BJ (cell line): ENCODE measurements at places on chromosomes 3 and 15.

GRCh38 chr3:149114458-149114857 is 15.0 kb upstream of the HPS3 start:
- no peak for DNase-seq

- DNase-seq: no peak
Measured at GRCh38 chr3:78741066-78741645, 1026.6 kb downstream of the ROBO1 start.

DNA sequence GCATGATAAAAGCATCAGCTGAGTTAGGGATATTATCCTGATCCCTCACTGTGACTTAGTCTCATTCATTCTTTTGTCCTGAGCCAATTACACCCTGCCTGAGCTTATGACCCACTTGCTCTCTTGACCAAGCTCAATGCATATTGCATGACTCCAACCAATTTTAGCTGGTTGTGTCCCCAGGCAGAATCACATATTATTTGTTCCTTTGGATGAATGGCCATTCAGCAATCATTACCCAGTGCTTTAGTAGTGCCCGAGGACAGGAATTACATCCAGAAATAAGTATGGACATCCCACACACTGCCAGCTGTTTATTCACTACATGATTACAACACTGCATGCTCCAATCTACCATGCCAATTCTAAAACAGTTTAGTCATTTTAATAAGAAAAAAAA is 322.5 kb downstream of the ZBBX start:
- DNase-seq: no peak

DNA sequence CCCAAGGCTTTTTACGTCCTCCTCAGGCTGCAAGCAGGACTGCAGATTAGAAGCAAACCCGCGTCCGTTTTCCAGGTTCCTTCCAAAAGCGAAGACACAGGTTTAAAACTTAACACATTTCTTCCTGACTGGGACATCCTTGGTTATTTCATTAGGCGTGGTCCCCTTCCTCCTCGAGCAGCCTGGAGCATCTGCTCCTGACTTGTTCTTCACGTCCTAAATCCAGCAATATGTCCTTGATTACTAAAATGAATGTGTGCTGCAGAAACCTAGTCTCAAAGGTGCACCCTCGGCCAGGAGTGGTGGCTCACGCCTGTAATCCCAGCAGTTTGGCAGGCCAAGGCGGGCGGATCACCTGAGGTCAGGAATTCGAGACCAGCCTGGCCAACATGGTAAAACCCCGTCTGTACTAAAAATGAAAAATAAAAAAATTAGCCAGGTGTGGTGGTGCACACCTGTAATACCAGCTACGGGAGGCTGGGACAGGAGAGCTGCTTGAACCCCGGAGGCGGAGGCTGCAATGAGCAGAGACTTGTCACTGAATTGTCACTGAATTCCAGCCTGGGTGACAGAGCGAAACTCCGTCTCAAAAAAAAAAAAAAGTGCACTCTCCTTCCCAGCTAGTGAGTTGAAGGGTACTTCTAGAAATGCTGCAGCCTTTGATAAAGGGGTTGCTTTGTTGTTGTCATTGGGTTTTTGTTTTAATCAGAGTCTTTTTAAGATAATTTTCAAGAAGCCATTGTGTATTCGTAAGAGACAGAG is 842 bp upstream of the LRIG1 start:
- no peak for DNase-seq

GRCh38 chr3:103056542-103056941 is 621.7 kb downstream of the ZPLD1 start:
- no peak for DNase-seq

GRCh38 chr15:101246824-101247745 is 4.8 kb downstream of the CHSY1 start:
- DNase-seq: no peak

GRCh38 chr3:115710799-115711198 is 87.5 kb downstream of the GAP43 start:
- DNase-seq: no peak

DNA sequence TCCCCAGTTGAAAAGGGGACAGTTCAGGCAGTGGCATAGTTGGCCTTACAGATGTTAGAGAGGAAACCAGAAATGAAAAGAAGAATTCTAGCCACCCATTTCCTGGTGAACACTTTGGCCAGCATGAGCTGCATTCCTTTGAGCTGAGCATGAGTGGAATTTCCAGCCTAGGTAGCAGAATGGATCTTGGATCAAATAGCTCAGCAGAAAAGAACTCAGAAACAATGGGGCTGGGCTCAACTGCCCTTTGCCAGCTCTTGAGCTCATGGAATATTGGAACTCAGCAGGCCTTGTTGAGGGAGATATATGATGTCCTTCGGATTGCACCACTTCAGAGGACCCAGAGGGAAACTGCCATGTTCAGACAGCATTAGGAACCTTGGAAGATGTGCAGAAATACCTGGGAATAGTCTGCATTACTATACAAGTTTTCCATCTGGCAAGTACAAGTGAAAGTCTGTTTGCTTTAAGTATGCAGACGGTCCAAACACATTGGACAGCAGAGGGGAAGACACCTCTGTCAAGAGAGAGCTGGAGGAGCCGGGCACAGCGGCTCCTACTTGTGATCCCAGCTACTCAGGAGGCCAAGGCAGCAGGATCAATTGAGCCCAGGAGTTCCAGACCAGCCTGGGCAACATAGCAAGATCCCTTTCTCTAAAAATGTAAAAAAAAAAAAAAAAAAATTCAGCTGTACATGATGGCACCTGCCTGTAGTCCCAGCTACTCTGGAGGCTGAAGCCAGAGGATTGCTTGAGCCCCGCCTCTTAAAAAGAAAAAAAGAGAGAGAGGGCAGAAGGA is 3.1 kb upstream of the CDV3 start:
- DNase-seq: peak; percentile 47

DNA sequence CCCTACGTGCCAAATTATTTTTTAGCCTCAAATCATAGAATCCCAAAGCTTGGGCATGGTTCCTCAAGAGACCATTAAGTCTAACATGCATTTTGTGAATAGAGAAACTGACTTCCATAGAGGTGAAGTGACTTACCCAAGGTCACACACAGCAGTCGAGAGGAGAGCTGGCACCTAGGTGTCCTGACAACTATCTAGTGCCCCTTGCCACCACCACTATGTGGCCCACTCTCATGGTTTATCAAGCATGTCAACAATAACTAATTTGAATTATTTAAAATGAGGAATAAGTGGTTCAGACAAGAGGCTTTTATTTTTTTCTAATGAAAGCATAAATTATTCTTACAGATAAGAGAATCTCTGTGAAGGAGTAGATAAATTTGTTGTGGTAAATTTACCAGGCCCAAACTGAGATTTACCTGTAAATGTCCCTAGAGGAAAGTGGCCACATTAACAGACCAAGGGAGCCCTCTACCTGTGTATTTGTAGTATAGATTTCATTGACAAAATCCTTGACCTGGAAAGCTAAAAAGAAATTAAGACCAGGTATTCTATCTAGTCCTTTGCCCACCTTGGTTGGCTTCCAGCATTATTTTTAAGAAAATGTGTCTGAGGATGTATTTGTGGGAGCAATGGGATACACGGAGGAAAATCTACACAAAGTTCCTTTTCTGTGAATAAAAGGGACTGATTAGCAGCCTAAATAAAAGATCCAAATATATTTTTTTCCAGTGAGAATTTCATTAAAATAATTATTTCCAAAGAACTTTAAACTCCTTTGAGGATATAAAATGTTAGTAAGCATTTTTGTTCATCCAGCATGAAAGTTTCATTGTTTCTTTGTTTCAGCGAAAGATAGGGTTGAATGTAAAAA is 49.1 kb downstream of the IQCH start:
- DNase-seq: no peak

GRCh38 chr15:51331141-51331540 is 7.3 kb downstream of the CYP19A1 start:
- DNase-seq: no peak

GRCh38 chr3:177295116-177295515 is 97.8 kb upstream of the TBL1XR1 start:
- no peak for DNase-seq

- no peak for DNase-seq
Measured at GRCh38 chr3:1969281-1969680, 129.4 kb upstream of the CNTN4 start.

- no peak for DNase-seq
Measured at GRCh38 chr3:9247361-9247940, 2.0 kb downstream of the SRGAP3 start.
